NB4 (cell line): ENCODE measurements at places on chromosomes 4 and X.

GRCh38 chrX:45196701-45197100, 4.0 kb downstream of the DIPK2B start:
- DNase-seq = no peak

DNA sequence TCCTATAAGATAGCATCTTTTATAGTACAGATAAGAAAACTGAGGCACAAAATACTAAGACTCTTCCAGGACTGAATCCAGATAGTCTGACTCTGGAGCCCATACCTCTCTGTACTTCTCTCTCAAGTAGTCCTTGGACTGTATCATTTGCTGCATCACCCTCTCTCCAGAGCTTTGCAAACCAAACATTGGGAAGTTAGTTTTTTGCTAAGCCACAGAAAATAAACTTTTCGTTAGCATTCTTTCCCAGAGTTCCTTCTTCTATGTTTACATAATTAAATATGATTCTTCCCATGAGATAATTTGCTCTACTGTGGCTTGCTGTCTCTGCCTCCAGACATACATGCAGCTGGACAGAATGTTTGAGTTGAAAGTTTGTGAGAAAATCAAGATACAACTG, 22.0 kb downstream of the PPEF2 start:
- no peak for DNase-seq

DNA sequence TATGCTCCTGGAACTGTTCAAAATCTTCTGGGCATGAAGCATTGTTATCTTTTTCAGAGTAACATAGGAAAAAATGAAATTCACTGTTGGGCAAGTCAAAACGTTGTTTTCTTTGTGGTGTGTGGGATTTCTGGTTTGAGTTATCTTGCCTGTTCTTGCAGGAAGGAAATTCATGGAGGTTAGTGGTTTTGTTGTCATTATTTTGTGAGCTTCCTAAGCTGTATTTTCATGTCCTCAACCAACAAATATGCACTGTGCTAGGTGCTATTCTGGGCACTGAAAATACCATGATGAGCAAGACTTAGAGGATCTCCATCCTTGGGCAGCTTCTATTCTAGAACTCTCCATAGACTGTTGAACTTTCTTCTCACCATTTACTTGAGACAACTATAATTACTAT, 16.9 kb downstream of the SPINK2 start:
- DNase-seq = peak; percentile 67

DNA sequence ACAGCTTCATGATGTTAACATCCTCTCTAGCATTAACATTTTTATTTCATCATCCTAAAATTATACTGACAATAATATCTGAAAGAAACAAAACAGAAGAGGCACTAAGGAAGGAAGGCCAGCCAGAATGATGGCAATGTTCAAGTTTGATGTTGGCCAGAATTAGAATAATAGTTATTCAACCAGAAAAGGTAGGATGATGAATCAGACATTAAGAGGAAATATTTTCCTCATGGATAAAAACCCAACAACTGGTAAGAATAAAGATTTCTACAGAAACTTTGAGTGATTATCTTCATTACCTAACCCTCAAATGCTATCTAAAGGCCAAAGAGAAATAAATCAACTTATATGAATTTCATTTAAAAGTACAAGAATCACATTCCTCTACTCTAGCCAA, 105.2 kb downstream of the PDE5A start:
- DNase-seq = no peak

DNA sequence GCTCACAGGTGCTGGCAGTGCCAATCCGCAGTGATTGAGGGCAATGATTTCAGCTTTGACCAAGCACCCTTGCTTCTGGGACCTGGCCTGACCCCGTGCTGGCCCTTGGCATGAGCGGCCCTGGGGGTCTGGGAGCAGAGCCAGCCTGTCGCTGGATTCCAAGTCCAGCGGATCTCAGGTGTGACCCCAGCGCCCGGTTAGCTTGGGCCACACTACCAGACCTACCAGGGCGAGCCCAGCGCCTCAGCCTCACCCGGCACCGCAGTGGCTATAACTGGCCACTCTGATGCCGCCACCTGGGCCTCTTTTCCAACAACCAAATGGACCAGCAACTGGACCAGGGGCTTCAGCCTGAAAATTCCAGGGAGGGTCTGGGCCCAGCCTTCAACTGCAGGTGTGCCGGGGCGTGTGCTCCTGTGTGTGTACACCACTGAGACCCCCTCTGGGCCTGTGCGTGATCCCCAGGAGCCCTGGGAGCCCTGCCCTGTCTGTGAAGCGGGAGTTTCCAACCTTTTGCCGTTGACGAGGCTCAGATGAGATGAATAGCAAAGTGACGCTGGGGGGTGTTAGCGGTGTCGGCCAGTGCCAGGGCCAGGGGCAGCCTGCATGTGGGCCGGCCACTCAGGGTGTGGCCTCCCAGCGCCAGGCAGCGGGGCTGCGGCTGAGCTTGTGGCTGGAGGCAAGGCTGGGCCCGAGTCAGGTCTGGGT, 658 bp downstream of the SH3TC1 start:
- DNase-seq = no peak

DNA sequence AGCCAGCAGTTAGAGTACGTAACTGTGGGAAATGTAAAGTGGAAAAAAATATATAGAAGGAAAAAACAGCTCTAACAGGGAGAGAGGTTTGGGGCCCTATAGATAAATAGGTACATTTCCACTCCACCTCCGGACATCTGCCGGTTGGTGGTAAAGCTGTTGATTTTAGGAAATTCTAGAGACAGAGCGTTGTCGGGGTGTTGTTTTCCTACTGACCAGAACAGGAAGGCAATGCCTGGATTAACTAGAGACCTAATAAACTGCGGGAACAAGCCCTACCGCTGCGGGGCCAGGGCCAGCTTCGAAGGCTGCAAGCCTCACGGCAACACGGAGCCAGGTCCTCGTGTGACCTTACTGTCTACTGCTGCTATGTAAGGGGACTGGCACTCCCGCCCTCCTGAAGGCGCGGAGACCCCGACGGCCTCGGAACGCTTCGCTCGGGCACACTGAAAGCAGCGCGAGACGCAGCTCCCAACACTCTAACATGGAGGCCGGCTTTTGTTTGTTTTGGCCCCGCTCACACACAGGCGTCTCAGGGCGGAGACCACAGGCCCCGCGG, 702 bp upstream of the CDKN2AIP start:
- no peak for DNase-seq

GRCh38 chrX:136325377-136325776, 24.6 kb downstream of the ADGRG4 start:
- no peak for DNase-seq

GRCh38 chr4:5892323-5893003, 423 bp downstream of the CRMP1 start:
- DNase-seq = no peak

- DNase-seq = peak; percentile 15
These were observed at the start of gene GABRA4 for GRCh38 chr4:46993075-46994006. TSS of gene GABRA4 (minus strand) at chr4:46993581. CDS start at chr4:46993424, 157 bp downstream.

DNA sequence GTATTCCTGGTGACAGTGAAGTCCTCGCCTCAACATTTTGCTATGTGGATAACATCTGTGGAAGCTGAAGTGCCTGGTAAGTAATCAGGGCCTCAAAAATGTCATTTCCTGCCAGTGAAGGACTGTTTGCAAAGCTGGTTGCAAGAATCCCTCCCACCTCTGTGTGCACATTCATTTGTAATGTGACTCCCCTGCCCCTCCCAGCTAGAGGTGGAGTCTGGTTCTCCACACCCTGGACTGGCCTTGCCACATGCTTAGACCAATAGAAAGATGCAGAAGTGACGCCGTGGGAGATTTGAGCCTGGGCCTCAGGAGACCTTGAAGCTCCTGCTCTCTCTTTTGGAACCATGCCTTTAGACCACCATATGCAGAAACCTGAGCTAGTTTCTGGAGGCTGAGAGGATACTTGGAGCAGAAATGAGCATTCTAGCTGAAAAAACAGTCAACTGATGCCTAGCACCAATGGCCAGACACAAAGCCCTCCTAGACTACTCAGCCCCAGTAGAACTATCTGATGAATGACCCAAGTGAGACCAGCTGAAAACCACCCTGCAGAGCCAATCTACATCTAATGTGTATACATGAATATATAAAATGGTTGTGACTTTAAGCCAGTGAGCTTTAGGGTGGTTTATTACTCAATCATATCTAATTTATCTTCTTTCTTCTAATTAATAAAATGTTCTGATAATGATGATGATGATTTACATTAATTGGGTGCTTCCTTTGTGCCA, 47.8 kb upstream of the CRMP1 start:
- DNase-seq = peak; percentile 57

- DNase-seq = no peak
These were observed 88.9 kb upstream of the NDP start for GRCh38 chrX:44061968-44062614.

DNA sequence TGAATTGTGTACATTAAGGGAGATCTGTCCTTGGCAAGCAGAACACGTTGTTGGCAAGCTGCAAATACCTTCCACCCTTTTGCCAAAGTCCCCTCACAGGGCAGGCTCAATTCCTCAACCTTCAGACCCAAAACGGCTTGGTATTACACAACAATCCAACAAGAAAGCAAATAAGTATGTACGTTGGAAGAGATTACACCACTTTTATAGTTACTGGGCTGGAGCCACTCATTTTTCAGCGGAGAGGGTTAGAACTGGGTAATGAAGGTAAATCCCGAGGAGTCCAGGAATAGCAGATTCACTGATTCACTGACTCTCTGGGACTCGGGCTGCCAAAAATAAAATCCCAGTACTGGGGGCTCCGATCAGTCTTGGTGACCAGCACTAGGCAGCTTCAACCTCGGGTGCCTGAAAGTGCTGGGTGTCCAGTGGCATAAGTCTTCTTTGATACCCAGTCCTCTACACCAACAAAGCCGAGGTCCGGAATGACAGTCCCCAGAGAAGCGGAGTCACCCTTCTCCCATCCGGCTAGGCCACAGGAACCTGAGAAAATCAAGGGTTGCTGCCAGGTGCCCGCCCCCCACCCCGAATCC, 587 bp downstream of the TIMM8A start:
- peak; percentile 22 for DNase-seq
